ENCODE measurements at places on chromosomes 12 and 14.

DNA sequence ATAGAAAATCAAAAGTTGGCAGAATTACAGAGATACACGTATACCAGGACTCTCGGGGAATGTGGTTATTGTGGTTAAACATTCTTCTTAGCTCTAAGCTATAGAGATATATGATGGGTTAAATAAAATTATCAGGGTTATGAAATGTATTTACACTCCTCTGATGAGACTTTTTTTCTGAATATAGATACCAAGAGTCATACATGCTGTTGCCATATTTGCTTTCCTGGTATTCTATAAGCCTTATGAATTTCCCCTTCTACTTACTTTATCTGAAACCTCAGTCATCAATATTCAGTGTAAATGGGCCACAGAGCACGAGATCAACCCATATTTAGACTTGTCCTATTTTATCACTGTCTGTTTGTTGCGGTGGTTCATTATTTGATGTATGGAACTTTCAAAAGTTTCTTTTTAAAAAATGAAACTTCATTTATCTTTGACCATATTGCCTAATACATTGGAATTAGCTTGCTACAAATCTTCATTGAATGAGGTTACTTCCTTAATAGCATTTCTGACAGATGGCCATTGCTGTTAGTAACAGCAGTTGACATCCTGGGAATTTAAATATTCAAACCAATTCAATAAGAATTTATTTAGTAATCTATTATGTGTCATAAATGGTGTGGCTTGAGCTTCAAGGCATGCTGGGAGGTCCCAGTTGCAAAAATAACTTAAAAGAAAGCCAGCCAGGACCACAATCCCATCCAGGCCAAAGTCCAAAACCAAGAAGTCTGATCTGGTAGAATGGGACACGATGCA is 393.5 kb downstream of the PCNX1 start:
- DNase-seq = no peak

- no peak for DNase-seq
Observed at GRCh38 chr14:101031186-101031585, 127.7 kb upstream of the RTL1 start.

DNA sequence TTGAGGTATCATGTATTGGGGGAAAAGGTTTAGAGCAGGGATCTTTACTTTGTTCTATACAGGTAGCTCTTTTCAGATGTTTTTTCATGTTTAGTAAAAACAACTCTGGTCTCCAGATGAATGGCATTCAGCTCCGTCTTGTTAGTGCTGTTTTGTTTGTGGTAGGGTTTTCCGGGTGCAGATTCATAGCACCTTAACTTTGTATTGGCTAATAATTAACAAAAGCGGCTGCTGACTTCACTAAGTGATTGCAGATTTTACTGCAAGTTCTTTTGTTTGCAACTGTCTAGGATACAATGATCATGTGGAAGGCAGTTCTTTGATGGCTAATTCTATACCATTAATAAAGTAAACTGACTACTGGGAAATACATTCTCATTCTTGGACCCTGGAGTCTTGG is 32.2 kb upstream of the BHLHE41 start:
- DNase-seq = no peak

DNA sequence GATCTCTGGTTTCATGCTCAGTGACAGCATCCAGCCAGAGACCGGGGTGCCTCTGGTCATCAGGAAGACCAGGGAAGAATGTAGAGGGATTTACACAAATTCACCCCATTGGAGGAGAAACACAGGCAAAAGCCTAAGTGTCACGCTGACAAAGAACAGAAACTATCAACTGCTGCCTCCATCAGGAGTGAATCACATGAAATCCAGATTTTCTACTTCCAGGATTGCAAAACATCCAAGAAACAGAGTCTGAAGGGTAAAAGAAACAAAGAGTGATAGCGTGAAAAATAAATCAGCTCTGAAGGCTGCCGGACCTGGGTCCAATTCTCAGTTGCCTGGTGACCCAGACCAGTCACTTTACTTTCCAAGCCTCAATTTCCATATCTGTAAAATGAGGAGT is 136.1 kb upstream of the MAP1LC3B2 start:
- DNase-seq = no peak

DNA sequence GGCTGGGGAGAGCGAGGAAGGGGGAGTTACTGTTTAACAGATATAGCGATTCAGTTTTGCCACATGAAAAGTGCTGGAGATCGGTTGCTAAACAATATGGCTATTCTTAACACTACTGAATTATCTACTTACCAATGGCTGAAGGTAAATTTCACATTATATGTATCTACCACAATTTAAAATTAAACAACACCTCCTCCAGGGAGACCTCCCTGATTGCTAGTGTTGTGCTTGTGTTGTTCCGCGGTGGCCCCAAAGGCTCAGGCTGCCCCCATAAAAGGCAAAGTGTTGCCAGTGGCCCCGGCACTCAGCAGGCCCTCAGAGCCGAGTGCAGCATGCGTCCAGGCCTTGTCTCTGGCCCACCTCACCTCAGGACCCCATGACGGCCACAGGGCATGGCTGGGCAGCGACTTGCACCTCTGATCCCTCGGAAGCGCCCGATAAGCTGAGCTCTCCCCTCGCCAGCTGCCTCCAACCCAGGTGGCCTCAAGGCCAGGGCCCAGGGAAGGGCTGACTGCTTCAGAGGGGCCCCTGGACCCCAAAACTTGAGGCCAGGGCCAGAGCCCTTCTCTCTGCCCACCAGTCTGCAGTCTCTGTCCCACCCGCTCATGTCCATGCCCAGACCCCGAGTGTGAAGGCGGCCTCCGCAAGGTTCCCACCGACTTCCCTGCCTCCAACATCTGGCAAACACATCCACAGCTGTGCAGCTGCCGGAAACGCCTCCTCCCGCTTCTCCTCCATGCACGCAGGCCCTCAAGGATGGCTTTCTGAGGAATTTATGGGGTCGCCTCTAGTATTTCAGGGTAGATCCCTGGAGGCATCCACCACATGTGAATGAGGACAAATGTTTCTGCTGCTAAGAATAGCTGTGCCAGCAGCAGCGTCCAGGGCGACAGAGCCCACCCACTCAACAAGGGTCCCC is 60.0 kb downstream of the NCOR2 start:
- DNase-seq = no peak

GRCh38 chr12:75819512-75819911 is 212.1 kb downstream of the PHLDA1 start:
- no peak for DNase-seq

GRCh38 chr14:46344327-46344937 is 307.1 kb downstream of the RPL10L start:
- peak; percentile 6 for DNase-seq

DNA sequence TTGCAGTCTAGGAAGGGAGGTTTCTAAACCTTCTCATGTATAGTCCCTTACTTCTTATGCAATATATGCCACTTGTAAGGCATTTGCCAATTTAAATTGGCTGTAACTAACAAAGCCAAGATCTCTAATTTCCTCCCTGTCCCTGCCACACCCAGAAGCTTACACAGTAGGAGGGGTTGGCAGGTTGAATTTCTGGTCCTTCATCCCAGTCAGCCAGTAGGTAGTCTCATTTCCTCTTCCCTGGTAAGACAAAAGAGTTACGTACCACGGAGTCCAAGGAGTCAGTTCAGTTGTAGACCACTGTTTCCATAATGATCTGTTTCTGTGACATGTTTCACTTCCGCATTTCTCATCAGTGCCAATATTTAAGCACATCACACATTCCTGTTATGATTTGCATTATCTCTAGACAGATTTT is 47.0 kb upstream of the PLBD1 start:
- DNase-seq = no peak

DNA sequence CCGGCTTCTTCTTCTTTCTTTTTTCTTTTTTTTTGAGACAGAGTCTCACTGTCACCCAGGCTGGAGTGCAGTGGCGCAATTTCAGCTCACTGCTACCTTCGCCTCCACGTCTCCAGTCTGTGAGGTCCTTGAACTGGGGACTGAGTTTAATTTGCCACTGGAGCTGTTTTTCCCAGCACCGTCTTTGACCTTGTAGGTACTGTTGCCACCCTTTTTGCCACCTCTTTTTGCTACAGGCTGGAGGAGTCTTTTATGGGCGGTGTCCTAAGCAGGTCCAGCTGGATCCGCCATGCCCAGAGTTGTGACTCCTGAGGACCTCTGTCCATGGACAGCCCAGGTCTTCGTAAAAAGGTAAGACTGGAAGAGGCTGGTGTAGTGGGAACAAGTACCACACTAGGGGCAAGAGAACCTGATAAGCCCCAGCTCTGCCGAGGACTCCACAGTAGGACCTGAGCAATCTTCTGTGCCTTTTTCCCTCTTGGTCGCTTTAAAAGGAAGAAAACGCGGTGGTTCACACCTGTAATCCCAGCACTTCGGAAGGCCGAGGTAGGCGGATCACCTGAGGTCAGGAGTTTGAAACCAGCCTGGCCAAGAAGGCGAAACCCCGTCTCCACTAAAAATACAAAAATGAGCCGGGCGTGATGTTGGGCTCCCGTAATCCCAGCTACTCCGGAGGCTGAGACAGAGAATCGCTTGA is 946 bp downstream of the RNU4-2 start:
- DNase-seq = no peak

GRCh38 chr12:31033146-31033545 is 40.5 kb upstream of the DDX11 start:
- no peak for DNase-seq

GRCh38 chr12:89453121-89453978 is 71.2 kb downstream of the GALNT4 start:
- DNase-seq = peak; percentile 26

DNA sequence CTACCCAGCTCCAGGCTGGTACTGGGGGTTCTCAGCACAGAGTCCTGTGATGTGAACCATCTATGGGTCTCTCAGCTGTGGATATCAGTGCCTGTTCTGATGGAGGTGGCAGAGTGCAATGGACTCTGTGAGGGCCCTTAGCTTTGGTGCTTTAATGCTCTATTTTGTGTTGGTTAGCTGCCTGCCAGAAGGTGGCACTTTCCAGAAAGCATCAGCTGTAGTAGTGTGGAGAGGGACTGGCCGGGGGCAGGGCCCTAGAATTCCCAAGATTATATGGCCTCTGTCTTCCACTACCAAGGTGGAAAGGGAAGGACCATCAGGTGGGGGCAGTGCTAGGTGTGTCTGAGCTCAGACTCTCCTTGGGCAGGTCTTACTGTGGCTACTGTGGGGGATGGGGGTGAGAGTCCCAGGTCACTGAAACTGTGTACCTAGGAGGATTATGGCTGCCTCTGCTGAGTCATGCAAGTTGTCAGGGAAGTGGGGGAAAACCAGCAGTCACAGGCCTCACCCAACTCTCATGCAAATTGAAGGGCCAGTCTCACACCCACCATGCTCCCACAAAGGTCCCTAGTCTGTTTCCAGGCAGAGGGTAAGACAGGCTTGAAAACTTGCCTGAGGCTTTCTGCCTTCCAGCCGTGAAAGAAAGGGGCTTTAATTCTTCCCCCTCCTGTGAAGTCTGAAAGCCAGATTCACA is 878.1 kb downstream of the C12orf50 start:
- no peak for DNase-seq

DNA sequence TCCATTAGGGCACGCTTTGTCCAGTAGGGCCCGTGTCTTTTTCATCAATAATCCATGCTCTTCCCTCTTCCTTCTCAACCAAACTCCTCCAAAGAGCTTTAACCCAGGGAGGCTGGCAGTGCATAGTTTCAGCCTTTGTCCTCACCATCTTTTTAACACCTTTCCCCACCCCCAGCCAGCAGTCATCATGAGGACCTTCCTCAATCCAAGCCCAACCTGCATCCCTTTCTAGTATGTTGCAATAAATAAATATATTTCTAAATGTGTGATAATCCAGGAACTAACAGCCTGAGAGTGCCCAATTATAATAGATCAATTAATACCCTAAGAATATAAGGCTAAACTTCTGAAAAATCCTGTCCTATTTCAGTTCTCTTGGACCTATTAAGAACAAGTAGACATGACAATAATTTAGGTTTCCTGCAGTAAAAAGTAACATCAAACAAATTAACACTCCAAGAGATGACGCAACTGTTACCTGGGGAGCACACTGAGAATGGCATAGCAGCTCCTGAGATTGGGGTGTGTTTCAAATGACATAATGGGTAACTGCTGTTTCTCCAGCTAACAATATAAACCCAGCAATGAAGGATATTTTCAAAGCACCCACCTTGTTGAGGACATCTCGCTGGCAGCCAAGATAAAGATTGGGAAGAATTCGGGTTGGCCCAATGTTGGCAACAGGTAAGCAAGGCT is 62.6 kb downstream of the DUSP16 start:
- DNase-seq = no peak

DNA sequence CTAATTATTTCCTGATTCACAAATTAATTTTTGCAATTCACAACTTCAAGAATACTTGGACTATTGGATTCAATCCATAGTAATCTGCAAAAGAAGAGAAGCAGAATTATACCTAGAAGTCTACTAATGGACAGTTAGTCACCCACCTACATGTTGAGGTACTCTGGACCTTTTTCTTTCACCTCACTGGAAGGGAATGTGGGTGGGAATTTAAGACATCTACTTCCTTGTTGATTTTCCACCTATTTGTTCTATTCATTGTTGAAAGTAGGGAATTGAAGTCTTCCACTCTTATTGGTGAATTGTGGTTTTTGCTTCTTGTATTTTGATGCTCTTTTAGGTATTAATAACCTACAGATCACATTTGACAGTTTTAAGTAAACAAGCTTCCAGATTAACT is 11.0 kb downstream of the RESF1 start:
- DNase-seq = no peak

- DNase-seq = no peak
Observed at GRCh38 chr14:73232984-73233383, 4.3 kb upstream of the PAPLN start.

DNA sequence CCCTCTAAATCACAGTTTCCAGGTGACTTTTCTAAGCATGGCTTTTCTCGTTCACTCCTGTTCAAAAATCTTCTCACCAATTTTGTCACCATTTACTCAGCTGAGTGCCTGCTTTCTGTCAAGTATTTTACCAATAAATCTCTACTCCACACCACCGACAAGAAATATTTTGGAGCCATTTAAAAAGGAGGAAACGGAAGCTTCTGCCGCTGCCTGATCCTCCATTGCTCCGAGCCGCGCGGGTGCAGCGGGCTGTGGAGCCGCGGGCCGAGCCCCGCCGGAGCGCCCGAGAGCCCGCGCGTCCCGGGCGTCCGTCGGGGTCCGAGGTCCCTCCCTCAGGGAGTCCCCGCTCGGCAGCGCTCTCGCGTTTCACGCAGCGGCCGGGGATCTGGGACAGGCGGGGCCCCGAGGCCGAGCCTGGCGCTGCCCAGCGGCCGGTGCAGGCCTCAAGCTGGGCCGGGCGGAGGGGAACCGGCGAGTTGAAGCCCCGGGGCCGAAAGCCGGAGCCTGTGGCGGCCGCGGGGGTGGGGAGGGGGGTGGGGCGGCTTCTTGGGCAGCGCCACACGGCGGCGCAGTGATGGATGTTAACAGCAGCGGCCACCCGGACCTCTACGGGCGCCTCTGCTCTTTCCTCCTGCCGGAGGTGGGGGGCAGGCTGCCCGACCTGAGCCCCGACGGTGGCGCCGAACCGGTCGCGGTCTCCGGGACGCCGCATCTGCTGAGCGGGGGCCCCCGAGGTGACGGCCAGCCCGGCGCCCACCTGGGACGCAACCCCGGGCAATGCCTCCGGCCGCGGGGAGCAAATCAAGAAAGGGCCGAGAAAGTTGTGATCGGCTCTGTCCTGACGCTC is 1.1 kb upstream of the HEBP1 start:
- no peak for DNase-seq

DNA sequence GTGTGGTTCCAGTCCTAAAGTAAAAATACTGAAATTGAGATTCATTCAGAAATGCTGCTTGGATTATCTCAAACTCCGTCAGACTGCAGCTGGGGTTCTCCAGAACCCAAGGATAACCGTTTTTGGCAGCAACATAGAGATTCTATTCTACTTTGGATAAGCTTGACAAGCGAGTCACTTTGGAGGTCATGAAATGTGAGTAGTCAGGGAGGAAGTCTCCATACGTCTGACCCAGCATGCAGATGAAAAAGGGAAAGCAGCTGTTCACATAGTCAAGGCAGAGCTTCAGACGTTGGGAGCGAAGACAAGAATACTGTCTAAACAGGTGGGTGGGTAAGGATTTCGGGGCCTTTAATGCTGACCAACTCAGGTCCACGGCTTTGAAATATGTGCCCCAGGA is 14.9 kb upstream of the HSP90B1 start:
- DNase-seq = no peak

Data from retinal pigment epithelial cell (primary cell).